Activated T-cell treated with anti-CD3 and anti-CD28 coated beads for 4 hours (primary cell): ENCODE measurements at places on chromosomes 1 and 21.

DNA sequence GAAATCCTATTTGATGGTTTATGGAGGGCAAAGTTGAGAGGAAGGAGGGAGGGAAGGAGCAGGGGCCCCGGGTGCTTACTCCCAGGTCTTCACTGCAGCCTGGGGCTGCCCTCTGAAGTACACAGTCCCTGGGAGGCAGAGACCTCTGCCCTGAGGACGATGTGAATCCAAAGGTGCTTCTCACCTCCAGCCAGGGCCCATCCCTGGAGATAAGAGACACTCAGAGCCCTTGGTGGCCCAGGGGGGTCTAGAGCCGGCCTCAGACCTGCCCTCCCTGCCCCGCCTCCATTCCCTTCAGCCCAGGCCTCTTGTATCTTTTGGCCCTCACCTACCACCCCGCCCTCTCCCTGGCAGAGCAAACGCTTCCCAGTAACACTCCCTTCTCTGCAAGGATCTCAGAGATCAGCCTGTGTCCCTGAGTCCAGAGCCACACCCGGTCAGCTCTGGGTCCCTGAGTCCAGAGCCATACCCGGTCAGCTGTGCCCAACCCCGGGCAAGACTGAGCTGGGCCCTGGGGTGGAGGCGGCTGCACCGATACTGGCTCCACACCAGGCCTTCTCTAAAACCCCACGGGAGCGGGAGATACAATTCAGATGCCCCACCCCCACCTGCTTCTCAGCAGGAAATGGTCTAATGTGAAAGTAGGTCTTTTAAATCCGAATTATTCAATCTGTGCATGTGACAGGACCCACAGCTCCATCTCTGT, 3.6 kb upstream of the GNB1 start:
- DNase-seq: no peak

DNA sequence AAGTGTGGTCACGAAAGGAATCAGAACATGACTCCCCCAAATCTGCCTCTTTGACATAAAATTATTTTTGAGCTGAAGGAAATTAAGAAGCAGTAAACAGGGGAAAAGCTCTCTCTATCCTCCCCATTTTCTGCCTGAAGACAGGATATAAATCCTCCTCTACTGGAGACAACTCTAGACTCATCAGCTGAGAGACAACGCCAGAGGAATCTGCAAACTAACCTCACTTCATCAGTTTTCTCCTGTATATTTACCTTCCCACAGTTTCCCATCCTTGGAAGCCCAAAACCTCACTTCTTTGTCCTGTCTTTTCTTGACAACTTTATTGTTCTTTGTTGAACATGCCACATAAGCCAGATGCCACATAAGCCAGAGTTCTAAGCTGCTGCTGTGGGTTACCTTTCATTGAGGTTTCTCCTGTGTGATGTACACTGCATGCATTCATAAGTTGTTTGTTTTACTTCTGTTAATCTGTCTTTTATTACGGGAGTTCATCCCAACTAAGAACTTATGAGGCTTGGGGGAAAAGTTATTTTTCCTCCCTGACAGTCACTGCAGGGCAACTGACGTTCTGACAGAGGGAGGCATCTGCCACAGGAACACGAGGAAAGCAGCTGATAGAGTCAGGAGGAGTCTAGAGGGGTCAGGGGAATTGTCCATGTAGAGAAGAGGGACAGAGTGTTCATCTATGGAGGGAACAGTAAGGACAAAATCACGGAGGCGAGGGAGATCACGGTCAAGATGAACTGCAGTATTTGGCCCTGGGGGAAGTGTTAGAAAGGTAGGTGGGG, 19.2 kb downstream of the ST6GALNAC3 start:
- DNase-seq: no peak

- DNase-seq: no peak
These were observed 79.6 kb upstream of the PDC start for GRCh38 chr1:186540521-186540920.

DNA sequence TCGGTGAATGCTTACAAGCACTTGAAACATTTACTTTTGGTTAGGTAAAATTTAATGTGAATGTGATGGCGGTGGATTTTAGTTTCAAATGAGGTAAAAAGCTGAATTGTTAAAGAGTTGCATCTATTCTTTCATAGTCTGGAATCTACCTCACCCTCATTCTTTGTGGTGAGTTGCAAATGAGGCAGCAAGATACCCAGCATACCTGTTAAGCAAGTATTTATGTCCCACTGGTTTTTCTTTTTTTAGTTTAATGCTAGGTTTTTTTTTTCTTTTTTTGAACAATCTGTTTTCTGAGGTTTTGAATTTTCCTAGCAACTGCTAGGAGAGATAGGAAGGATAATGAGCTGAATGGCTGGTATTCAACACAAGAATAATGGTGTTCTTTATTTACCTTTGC, 127.9 kb upstream of the CACYBP start:
- DNase-seq: no peak

- no peak for DNase-seq
These were observed 695 bp downstream of the DMBX1 start for GRCh38 chr1:46490406-46490655.

GRCh38 chr1:55155522-55155921, 59.6 kb downstream of the USP24 start:
- DNase-seq: no peak

GRCh38 chr1:58699011-58699762, 675 bp downstream of the MYSM1 start:
- DNase-seq: no peak

DNA sequence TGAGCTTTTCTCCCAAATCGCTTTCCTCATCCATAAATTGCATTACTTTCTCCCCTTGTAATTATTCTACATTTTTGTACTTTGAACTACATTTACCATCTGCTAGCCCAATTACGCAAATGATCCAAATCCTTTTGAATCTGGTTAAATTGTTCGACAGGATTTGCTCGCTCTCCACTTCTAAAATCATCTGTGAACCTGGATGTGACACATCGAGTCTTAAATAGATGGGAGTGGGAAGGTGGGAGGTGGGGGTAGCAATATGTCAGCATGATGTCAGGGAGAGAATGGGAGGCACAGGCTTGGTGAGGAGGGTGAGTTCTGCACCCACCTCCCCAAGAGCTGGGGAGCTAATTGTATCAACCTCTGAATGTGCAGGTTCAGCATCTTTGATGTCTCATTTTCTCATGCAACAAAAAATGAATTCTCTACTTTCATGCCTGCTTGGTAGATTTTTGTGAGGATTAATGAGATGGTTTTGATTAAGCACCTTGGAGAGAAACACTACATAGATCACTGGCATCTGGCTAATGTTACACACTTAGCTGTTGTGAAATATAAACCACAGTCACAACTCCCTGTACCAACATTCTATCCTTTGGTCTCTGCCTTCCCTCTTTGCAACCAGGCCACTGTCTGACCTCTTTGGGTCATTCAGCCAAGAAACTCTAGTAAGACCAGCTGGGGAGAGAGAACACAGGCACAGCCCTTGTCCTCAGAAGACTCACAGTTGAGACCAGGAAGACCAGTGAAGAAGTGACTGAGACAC, 165.1 kb downstream of the DAB1 start:
- no peak for DNase-seq

DNA sequence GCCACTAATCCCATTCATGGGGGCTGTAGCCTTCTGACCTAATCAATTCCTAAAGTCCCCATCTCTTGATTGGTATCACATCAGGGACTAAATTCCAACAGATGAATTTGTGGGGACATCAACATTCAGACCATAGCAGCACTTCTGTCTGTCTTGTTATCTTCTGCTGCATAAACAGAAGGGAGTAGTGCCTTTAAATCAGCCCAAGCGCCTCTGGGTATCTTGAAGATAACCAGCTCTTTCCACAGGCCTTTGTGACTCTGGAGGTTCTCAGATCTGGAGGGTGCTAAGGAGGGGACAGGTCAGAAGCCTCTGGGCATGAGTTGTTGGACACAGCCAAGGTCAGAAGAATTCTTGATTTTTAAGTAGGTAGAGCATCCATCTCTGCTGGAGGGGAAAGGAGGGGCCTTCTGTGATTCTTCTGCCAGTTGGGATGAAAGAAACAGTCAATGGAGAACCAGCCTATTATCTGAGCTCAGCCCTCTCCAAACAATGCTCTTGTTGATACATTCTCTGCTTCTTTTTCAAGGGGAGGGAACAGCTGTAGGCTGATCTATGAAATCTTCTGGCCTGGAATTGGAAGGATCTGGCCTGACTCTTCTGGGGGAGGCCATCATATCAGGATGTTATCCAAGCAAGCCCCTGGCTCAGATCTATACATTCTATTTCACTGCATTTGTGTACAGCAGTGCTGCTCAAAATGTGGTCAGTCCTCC, 31.3 kb upstream of the LRIG2 start:
- DNase-seq: no peak

- DNase-seq: no peak
These were observed 3.9 kb upstream of the MEF2D start for GRCh38 chr1:156504438-156504813.

GRCh38 chr1:172343240-172344160, 77.0 kb upstream of the C1orf105 start:
- DNase-seq: no peak

DNA sequence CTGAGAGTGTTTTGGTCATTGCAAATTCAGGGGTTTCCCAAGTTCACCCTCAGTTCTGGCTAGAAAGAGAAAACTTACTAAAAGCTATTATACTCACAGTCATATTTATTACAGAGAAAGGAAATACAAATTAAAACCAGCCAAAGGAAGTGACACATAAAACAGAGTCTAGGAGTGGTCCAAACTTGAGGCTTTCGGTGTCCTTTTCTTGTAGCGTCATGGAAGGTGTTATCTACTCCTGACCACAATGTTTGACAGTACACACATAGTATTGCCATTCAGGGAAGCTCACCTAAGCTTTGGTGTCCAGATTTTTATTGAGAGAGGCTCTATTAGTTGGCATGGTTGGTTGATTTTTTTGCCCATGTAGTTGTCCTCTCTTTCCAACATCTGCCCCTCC, 59.0 kb downstream of the SLC35A3 start:
- no peak for DNase-seq

GRCh38 chr1:99737016-99737415, 29.4 kb downstream of the FRRS1 start:
- no peak for DNase-seq

DNA sequence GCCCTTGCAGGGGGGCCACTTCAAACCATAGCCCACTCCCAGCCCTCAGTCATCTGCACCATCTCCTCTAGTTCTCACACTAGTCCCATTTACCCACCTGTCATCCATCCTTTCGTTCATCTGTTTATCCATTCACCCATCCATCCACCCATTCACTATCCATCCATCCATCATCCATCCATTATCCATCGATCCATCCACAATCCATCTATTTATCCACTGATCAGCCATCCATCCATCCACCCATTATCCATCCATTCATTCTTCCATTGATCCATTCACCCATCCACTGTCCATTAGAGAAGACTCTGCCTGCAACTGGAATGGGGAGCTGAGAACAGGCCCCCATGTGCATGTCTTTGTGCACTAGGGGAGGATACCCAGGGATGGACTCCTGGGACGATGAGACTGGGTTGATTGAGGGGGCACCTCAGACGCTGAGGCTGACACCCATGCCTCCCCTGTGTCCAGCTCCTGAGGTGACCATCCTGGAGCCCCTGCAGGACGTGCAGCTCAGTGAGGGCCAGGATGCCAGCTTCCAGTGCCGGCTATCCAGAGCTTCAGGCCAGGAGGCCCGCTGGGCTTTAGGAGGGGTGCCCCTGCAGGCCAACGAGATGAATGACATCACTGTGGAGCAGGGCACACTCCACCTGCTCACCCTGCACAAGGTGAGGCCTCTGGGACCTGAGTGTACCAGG, 97.9 kb downstream of the TRIM11 start:
- no peak for DNase-seq

GRCh38 chr1:241605146-241605805, 34.9 kb downstream of the CHML start:
- DNase-seq: no peak

- no peak for DNase-seq
These were observed 262.4 kb downstream of the OMA1 start for GRCh38 chr1:58284225-58284510.

GRCh38 chr1:7491109-7491817, 279.8 kb upstream of the VAMP3 start:
- no peak for DNase-seq

GRCh38 chr1:10897321-10897980, 101.0 kb upstream of the CASZ1 start:
- no peak for DNase-seq

GRCh38 chr1:87061742-87062156, 147.3 kb downstream of the HS2ST1 start:
- no peak for DNase-seq

GRCh38 chr1:43557744-43558245, 27.1 kb downstream of the PTPRF start:
- DNase-seq: no peak

- DNase-seq: no peak
These were observed 305.9 kb upstream of the ADGRL4 start for GRCh38 chr1:79312438-79312837.
